ENCODE measurements at places on chromosomes 5 and 9. TPM values are rescaled to one million over a fixed set of nuclear protein-coding genes. Genes with fewer than 3 reads are reported as not detected.

C9orf153 gene
- total RNA-seq, result 0.12 TPM

GRCh38 chr5:112923148-112923917 is 1.3 kb upstream of the REEP5 start:
- DNase-seq, result peak; percentile 23

DNA sequence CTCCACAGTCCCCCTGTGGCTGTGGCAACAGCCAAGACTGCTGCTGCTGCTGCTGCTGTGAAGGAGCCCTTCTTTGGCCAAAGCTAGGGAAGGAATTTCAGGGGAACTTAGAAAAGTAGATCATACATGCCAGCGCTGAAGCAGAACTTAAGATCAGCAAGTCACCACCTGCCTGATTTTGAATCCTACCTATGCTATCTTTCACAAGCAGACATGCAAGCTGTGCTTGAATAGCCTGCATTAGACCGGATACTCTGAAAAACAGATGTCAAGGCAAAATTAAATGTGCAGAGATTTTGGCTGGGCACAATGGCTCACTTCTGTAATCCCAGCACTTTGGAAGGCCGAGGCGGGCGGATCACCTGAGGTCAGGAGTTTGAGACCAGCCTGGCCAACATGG is 99.3 kb upstream of the ZNF366 start:
- no peak for DNase-seq

RFESD gene
- 2.4 TPM for total RNA-seq

GRCh38 chr5:102937894-102938293 is 182.0 kb downstream of the GIN1 start:
- DNase-seq, result no peak
